ENCODE measurements at places on chromosomes 7 and 10. TPM values are rescaled to one million over a fixed set of nuclear protein-coding genes. Genes with fewer than 3 reads are reported as not detected.
A peak's percentile ranks its signal among the peaks of the same experiment; 100 is the strongest.

GRCh38 chr10:92729886-92730285 lies 40.1 kb downstream of the HHEX start:
- H3K27ac ChIP-seq, result no peak overlapping the region
- no peaks in the 10 kb centered on the region for H3K36me3 ChIP-seq
- H3K4me1 ChIP-seq, result no peaks in the 10 kb centered on the region
- no peak overlapping the region for H3K4me3 ChIP-seq

- H3K27me3 ChIP-seq, result peaks cover 55% of the 10 kb centered on the region
- peaks cover 17% of the 10 kb centered on the region for H3K4me1 ChIP-seq
- peak overlapping the region; percentile 43 for H3K4me3 ChIP-seq
- no peak for ATAC-seq
- peaks cover 37% of the 10 kb centered on the region for H3K36me3 ChIP-seq
Measured at GRCh38 chr7:27101957-27102580, 414 bp downstream of the HOXA2 start.

DNA sequence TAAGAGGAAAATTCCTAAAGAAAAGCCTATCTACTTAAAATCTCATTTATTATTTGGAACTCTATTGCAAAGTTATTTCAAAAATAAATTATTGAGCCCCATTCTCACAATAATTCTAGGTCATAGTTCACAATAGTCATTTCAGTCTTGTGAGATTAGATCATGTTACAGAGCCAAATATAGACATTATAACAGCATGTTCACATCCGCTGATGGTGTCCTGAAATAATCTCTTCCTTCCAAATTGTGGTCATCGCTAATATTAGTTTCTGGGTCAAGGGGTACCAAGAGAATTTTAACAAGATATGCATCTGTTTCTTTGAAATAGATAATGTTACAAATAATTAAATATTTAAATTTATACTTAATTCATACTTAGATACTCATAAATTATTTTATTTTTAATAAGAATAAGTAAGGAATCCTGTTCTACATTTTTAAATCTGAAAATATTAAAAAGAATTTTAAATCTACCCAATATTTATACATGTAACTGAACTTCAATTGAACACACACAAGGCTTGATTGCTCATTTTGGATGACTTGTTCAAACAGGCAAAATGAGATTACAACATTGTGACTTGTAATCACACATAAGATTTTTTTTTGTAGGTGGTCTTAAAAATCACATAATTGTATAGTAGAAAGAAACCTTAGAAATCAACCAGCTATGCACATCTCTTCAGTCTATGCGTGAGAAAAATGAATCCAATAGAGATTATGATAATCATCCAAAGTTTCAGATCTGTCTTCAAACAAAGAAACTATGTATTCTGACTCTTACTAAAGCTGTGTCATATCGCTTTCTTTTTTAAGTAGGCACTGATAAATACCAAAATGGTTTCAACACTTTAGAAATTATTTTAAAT lies 13.1 kb downstream of the GNAT3 start:
- H3K27ac ChIP-seq, result no peak overlapping the region
- ATAC-seq, result no peak
- no peaks in the 10 kb centered on the region for H3K36me3 ChIP-seq
- no peak overlapping the region for H3K4me3 ChIP-seq
- H3K4me1 ChIP-seq, result no peaks in the 10 kb centered on the region

DNA sequence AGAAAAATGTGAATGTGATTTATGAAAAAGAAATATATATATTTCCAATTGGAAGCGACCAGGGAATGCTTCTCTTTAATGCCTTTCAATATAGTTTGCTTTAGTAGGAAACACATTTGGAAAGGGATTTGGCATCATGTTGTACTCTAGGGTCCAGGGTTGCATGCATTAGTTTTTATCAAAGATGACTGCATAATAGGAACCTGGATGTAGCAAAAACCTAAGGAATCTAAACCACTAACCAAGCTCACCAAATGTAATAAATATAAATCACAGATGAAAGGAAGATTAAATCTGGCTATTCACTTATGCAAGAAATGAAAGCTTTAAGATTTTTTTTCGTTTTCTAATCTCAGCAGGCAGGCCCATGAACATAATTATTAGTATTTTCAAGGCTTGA lies 120.0 kb downstream of the ATXN7L1 start:
- no peaks in the 10 kb centered on the region for H3K27me3 ChIP-seq
- H3K36me3 ChIP-seq, result no peaks in the 10 kb centered on the region
- ATAC-seq, result no peak
- H3K27ac ChIP-seq, result no peak overlapping the region
- no peak overlapping the region for H3K4me3 ChIP-seq
- H3K4me1 ChIP-seq, result peaks cover 15% of the 10 kb centered on the region

GRCh38 chr7:105098863-105099515 lies 85.0 kb downstream of the KMT2E start:
- peak; percentile 98 for ATAC-seq
- peak overlapping the region; percentile 10 for H3K4me3 ChIP-seq
- peak overlapping the region; percentile 57 for H3K27ac ChIP-seq
- H3K27me3 ChIP-seq, result no peaks in the 10 kb centered on the region
- H3K36me3 ChIP-seq, result peaks cover 98% of the 10 kb centered on the region
- H3K4me1 ChIP-seq, result peaks cover 12% of the 10 kb centered on the region

- no peaks in the 10 kb centered on the region for H3K27me3 ChIP-seq
- H3K4me3 ChIP-seq, result peak overlapping the region; percentile 89
- peaks cover 66% of the 10 kb centered on the region for H3K36me3 ChIP-seq
- H3K27ac ChIP-seq, result peak overlapping the region; percentile 87
Measured at GRCh38 chr7:100102950-100103840, 1.8 kb downstream of the AP4M1 start.

GRCh38 chr10:118698421-118698820 lies 56.3 kb downstream of the CACUL1 start:
- H3K36me3 ChIP-seq, result peaks cover 40% of the 10 kb centered on the region
- H3K27ac ChIP-seq, result peak overlapping the region; percentile 65
- peaks cover 9% of the 10 kb centered on the region for H3K4me1 ChIP-seq
- ATAC-seq, result peak; percentile 100

GRCh38 chr7:143360788-143361551 lies 1.5 kb downstream of the FAM131B start:
- peaks cover 7% of the 10 kb centered on the region for H3K4me1 ChIP-seq
- peaks cover 20% of the 10 kb centered on the region for H3K27me3 ChIP-seq
- ATAC-seq, result no peak
- H3K36me3 ChIP-seq, result no peaks in the 10 kb centered on the region
- peak overlapping the region; percentile 75 for H3K4me3 ChIP-seq
- no peak overlapping the region for H3K27ac ChIP-seq

DNA sequence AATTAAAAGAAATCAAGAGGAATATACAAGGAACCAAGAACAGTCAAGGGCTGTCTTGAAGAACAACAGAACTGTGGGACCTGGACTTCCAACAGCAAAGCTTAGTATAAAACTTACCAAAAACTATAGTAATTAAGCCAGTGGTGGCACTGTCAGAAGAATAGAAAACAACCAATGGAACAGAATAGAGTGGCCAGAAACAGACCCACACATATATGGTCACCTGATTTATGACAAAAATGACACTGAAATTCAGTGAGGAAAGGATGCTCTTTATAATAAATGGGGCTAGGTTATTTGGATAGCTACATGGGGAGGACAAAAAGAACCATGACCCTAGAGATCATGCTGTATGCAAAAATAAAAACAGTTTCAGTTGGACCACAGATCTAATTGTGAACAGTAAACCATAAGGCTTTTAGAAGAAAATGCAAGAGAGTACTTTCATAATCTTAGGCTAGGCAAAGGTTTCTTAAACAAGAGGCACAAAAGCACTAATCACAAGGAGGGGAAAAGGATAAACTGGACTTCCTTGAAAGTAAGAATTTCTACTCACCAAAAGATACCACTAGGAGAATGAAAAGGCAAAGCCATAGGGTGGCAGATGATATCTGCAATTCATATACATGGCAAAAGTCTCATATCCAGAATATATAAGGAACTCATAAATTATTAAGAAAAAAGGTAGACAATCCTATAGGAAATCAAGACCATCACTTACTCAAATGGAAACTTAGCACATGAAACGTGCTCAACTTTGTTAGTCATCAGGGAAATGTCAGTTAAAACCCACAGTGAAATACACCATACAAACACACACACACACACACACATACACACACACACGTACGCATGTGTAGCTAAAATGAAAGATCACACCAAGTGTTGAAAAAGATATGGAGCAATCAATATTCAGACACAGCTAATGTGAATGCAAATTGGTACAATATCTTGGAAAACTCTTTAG lies 20.8 kb downstream of the HYCC1 start:
- ATAC-seq, result peak; percentile 75
- H3K27ac ChIP-seq, result peak overlapping the region; percentile 70
- H3K4me3 ChIP-seq, result peak overlapping the region; percentile 44
- H3K4me1 ChIP-seq, result peaks cover 17% of the 10 kb centered on the region
- H3K27me3 ChIP-seq, result no peaks in the 10 kb centered on the region
- H3K36me3 ChIP-seq, result no peaks in the 10 kb centered on the region

DNA sequence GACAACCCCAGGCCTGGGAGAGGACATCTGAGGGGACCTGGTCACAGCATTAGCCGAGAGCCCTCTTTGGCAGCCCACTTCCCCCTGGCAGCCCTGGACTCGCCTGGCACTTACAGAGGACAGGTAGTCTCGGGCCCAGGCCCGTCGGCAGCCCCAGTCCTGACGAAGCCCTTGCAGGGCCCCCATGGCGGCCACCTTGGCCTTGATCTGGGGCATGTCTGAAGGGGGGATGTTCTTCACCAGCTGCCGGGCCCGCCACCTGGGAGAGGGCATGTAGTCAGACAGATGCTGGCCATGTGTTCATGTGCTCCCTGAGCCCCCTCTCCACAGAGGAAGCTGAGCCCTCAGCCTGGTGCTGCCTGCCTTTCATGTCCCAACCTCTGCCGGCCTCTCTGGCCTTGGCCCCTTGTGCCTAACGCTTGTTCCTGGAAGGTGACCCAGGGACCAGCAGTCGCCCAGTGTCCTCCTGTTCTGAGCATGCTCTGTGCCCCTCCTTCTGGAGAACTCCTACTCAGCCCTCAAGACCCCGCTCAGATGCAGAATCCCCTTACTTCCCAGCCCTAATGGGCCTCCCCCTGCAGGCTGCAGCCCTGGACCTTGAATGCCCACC lies 13.9 kb downstream of the MYO1G start:
- no peaks in the 10 kb centered on the region for H3K27me3 ChIP-seq
- peaks cover 78% of the 10 kb centered on the region for H3K36me3 ChIP-seq
- H3K4me3 ChIP-seq, result no peak overlapping the region
- ATAC-seq, result peak; percentile 0
- H3K4me1 ChIP-seq, result peaks cover 17% of the 10 kb centered on the region

- H3K4me1 ChIP-seq, result no peaks in the 10 kb centered on the region
- H3K4me3 ChIP-seq, result no peak overlapping the region
- no peaks in the 10 kb centered on the region for H3K36me3 ChIP-seq
- no peak for ATAC-seq
Measured at GRCh38 chr10:104218751-104219150, 13.4 kb downstream of the CFAP43 start.

GRCh38 chr7:143379611-143380259 lies 1.4 kb upstream of the ZYX start:
- peak; percentile 1 for ATAC-seq
- peak overlapping the region; percentile 98 for H3K4me3 ChIP-seq
- H3K27ac ChIP-seq, result peak overlapping the region; percentile 97
- peaks cover 26% of the 10 kb centered on the region for H3K36me3 ChIP-seq
- H3K4me1 ChIP-seq, result peaks cover 33% of the 10 kb centered on the region
- no peaks in the 10 kb centered on the region for H3K27me3 ChIP-seq

- peak overlapping the region; percentile 10 for H3K4me3 ChIP-seq
- H3K27me3 ChIP-seq, result no peaks in the 10 kb centered on the region
- H3K27ac ChIP-seq, result peak overlapping the region; percentile 75
- peak; percentile 52 for ATAC-seq
Measured at GRCh38 chr10:58239561-58240169, 28.0 kb downstream of the IPMK start.

DNA sequence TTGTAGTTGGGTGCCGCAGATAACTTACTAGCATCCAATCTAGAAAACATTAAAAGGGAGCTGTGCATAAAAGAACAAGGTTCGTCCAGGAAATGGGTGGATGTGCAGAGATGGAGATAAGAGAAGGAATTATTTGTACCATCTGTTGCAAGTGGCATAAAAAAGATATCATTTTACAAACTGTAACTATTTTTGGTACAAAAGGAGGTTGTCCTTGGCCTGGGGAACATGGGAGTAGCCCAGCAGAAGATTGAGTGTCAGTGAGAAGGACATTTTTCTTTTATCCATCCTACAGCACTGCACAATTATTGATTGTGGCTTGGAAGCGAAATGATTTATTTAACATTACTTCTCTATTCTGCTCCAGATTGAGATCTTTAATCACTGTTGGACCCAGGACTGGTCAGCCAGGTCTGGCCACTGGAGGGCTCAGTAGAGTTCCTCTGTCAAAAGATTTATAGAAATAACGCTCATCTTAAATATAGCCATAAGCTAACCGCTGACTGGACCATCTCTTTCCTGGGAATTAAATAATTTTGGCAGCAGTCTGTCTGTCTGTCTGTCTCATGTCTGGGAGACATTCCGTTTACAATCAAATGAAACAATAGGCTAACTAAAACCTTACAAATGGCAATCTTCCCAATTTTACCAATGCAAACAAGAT lies 254.1 kb downstream of the KIAA1217 start:
- H3K27me3 ChIP-seq, result peaks cover 20% of the 10 kb centered on the region
- H3K4me3 ChIP-seq, result peak overlapping the region; percentile 72
- H3K27ac ChIP-seq, result peak overlapping the region; percentile 86
- no peak for ATAC-seq

- no peak overlapping the region for H3K27ac ChIP-seq
- H3K36me3 ChIP-seq, result no peaks in the 10 kb centered on the region
- H3K4me3 ChIP-seq, result no peak overlapping the region
- no peaks in the 10 kb centered on the region for H3K4me1 ChIP-seq
- H3K27me3 ChIP-seq, result no peaks in the 10 kb centered on the region
Measured at GRCh38 chr7:137519181-137519691, 175.7 kb upstream of the PTN start.

DNA sequence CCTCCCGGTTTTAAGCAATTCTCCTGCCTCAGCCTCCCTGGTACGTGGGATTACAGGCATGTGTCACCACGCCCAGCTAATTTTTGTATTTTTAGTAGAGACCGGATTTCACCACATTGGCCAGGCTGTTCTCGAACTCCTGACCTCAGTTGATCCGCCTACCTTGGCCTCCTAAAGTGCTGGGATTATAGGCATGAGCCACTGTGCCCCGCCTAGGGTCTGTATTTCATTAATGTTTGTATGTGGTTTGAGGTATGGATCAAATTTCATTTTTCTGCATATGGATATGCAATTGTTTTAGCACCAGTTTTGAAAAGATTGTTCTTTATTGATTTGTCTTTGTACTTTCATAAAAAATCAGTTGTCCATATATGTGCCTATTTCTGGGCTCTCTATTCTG lies 26.0 kb downstream of the CYP26A1 start:
- H3K4me1 ChIP-seq, result no peaks in the 10 kb centered on the region
- no peak overlapping the region for H3K27ac ChIP-seq
- no peaks in the 10 kb centered on the region for H3K36me3 ChIP-seq
- H3K27me3 ChIP-seq, result no peaks in the 10 kb centered on the region
- no peak for ATAC-seq
- H3K4me3 ChIP-seq, result no peak overlapping the region

- no peaks in the 10 kb centered on the region for H3K36me3 ChIP-seq
- H3K4me1 ChIP-seq, result peaks cover 22% of the 10 kb centered on the region
- no peak overlapping the region for H3K27ac ChIP-seq
- ATAC-seq, result no peak
- H3K4me3 ChIP-seq, result no peak overlapping the region
Measured at GRCh38 chr7:152399344-152399743, 36.5 kb downstream of the KMT2C start.

HPSE2 gene
- total RNA-seq, result not detected

MRPL43 gene
- total RNA-seq, result 58.7 TPM

TMEM213 gene
- total RNA-seq, result 0.50 TPM

SPDYE9 gene
- not detected for total RNA-seq

OR6V1 gene
- total RNA-seq, result not detected

ETV1 gene
- 1.4 TPM for total RNA-seq

CYP26A1 gene
- total RNA-seq, result 0.40 TPM

CYP3A4 gene
- total RNA-seq, result not detected

CRYGN gene
- not detected for total RNA-seq

ITIH5 gene
- not detected for total RNA-seq

ATOH7 gene
- total RNA-seq, result not detected

MYO1G gene
- total RNA-seq, result 316 TPM

Data from activated T-helper 17 cell treated with anti-CD3 and anti-CD28 coated beads, Interleukin-2, amount 50 U/mL, for 72 hours (primary cell).